ENCODE measurements at places on chromosomes 3 and 15. TPM values are rescaled to one million over a fixed set of nuclear protein-coding genes. Genes with fewer than 3 reads are reported as not detected.

The EAF1 gene
- total RNA-seq = 35.6 TPM

The ROPN1 gene
- not detected for total RNA-seq

The CCR3 gene
- not detected for total RNA-seq

The ADAMTS9 gene
- total RNA-seq = 392 TPM

The ZKSCAN7 gene
- total RNA-seq = 0.66 TPM

The CSPG5 gene
- 0.79 TPM for total RNA-seq

The RBM5 gene
- total RNA-seq = 202 TPM

The CD200 gene
- total RNA-seq = 4.9 TPM

The SLC24A5 gene
- total RNA-seq = 0.07 TPM

The ST3GAL6 gene
- 36.7 TPM for total RNA-seq

The GPR156 gene
- 0.27 TPM for total RNA-seq

The GAP43 gene
- not detected for total RNA-seq

The CXCR6 gene
- not detected for total RNA-seq

The MUSTN1 gene
- not detected for total RNA-seq

The SLC22A13 gene
- 0.22 TPM for total RNA-seq

The ZNF860 gene
- 3.6 TPM for total RNA-seq

The INKA1 gene
- 5.8 TPM for total RNA-seq

The ZBBX gene
- total RNA-seq = 0.07 TPM

The STRA6 gene
- not detected for total RNA-seq

The ACKR2 gene
- not detected for total RNA-seq

The FANCD2OS gene
- total RNA-seq = not detected

The RPL35A gene
- total RNA-seq = 913 TPM

The PLA2G4D gene
- total RNA-seq = not detected

The CHRD gene
- total RNA-seq = 0.13 TPM

The MAP1A gene
- total RNA-seq = 2.3 TPM

The CSTA gene
- total RNA-seq = not detected

The CDV3 gene
- 280 TPM for total RNA-seq

The MRPL3 gene
- 161 TPM for total RNA-seq

The SNX22 gene
- 1.5 TPM for total RNA-seq

The BFSP2 gene
- total RNA-seq = not detected

The GPR62 gene
- not detected for total RNA-seq

The CKMT1A gene
- total RNA-seq = not detected

The OR5K2 gene
- total RNA-seq = not detected

The IMPG2 gene
- total RNA-seq = 0.50 TPM

The SENP2 gene
- total RNA-seq = 44.8 TPM

The GLDN gene
- total RNA-seq = not detected

The SPATA12 gene
- 0.07 TPM for total RNA-seq

The NTRK3 gene
- not detected for total RNA-seq

The CALML4 gene
- total RNA-seq = 4.2 TPM

The KAT2B gene
- total RNA-seq = 18.2 TPM

The PAQR5 gene
- not detected for total RNA-seq

All from thoracic aorta endothelial cell (primary cell).